NAMALWA (cell line): ENCODE measurements at places on chromosomes 7 and 10.

DNA sequence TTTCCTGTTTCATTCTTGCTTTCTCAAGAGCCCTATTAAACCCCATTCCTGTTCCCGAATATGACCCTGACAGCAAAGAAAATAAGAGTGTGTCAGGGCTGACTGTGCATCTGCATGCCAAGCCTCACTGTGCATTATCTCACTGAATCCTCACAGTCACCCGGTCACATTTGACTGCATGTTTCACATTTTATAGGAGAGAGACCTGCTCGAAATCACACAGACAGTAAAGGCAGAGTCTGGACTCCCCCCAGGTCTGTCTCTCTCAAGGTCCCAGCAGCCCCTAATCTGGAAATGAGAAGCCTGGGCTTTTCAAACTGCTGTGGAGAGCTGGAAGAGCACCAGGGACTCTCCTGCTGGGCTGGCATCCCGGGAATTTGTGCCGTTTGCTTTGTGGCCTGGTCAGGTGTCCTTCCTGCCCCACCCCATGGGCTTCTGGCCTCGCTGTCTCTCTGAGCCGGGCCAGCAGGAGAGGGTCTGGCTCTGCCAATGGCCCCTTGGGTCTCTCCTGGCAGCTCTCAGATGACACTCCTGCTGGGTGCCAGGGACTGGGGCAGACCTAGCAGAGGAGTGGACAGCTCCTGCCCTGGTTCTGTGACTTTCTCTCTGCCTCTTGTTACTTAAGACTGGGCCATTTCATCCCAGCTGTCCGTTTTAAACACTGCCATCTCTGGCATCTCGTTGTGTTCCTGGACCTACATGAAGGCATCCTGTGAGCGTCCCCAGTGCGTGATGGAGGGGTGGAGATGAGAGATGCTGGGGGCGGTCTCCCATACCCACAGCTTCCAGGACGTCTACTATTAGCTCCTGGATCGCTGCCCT is 173.6 kb downstream of the ARHGAP12 start:
- DNase-seq, result no peak

DNA sequence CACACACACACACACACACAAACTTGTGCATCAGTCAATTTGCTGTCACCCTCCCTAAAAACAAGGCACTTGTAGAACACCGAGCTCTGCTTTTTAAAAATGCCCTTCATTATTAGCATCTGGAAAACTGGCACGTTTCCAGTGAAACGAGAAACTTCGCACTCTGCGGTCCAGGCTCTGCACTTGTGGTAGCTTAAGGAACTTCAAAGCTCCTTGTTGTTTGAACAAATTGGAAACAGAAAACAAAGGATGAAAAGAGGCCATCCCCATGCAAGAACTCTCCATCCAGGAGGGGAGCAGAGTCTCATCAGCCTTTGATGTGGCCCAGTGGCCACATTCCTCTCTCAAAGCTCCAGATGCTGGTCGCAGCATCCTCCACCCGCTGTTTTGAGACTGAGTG is 105.1 kb downstream of the C10orf90 start:
- DNase-seq, result no peak

DNA sequence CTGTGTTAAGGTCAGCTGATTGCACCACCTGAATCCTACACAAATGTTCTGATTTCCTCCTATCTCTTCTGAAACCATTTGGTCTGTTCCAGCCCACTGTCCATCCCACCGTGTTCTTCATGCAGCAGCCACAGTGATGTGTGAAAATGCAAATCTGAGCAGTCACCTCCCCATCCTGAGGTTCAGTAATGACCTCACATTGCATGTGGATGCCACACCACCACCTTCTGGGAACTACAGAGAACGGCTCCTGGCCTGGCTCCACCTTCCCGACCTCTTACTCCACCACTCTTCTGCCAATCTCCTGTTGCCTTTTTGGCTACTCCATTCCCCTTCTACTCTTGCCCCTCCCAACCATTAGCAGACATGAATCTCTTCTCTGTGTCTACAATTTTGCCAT is 244.4 kb downstream of the TNS3 start:
- peak; percentile 13 for DNase-seq

- DNase-seq, result peak; percentile 35
Observed at GRCh38 chr10:70477661-70478162, 855 bp upstream of the PALD1 start.

DNA sequence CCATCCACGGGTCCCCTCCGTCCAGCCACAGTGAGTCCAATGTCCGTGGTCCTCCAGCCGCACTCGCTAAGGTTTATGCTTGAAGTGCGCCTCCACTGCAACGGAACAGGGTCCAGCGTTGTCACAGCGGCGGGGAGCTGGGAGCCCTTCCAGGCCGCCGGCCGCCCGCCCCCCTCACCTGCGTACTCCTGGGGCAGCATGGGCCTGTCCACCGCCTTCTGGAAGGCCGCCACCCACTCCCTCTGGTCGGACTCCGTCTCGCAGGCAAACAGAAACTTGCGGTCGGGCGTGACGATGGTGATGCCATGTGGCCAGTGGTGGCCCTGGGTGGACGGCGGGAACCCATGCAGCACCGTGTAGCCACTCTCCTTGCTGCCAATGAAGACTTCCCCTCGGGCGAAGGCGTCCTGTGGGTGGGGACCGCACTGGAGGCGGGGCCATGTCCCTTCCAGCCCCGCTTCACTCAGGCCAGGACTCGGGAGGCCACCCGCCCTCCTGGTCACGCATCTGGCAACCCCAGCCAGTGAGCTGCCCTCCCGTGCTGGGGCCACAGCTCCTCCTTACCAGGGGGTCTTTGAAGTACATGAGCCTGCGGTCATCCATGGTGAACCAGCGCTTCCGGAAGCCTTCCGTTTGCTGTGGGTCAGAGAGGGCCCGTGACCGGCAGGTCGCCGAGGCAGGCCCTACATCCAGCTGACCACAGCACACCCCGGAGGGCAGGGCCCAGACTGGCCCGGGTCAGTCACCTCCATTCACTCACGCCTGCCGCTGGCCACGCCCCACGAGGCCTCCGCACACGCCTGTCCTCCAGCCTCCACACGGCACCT is 22.7 kb downstream of the GET4 start:
- DNase-seq, result no peak

DNA sequence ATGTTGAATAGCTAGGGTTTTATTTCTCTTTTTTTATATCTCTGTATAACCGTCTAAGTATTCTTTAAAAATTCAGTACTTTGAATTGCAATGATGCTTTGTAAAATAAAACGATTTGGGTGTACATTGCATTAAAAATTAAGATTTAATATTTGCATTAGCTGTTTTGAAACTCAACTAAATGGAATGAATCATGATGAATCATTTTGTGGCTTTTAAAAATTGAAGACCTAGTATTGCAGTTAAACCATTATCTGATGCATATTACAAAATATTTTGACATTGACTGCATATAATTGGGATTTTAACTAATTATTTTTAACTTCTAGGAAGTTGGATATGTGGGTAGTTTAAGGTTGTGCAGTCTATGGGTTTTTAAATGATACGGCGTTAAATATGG is 314.0 kb downstream of the CDK14 start:
- DNase-seq, result no peak

DNA sequence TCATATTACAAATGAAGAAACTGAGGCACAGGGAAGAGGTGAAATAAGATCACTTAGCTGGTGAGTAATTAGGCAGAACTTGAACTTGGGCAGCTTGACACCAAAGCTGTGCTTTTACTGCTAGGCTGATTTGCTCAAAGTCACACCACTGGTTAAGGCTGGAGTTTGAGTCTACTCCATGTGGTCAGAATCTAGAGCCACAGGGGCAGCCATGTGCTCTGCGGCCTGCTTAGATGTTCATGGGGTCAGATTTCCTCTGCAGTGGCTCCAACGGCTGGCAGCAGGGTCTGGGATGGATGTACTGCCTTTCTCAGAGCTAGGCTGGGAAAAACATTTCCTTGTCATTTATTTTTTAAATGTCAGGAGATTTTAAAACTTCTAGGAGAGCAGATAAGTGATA is 417.5 kb downstream of the KCNMA1 start:
- no peak for DNase-seq

- DNase-seq, result no peak
Observed at GRCh38 chr7:12839508-12840153, 152.2 kb downstream of the ARL4A start.

DNA sequence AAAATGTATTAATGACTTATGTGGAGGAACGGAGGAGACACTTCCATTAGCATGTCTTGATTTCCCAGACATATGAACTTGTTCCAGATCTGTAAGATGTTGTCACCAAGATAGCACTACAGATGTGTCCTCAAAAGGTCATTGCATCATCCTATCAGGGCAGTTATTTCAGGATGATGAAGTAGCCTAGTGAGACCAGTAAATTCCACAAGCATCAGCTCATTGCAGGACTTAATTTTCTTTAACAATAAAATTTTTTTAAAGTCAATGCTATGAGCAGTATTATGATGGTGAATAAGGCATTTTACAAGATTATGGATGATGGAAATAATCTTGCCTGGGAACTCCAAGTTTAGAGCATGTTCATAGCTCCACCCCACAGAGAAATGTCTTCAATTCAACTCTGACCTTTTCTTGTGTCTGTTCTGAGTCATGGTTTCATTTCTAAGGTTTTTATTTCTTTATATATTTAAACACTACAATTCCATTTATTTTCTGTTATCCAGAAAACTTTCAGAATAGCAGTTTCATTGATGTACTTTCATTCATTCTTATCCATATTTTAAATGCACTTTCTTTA is 1203.3 kb upstream of the CELF2 start:
- no peak for DNase-seq

- DNase-seq, result peak; percentile 83
Observed at GRCh38 chr7:106895246-106895864, 30.3 kb downstream of the PIK3CG start.

DNA sequence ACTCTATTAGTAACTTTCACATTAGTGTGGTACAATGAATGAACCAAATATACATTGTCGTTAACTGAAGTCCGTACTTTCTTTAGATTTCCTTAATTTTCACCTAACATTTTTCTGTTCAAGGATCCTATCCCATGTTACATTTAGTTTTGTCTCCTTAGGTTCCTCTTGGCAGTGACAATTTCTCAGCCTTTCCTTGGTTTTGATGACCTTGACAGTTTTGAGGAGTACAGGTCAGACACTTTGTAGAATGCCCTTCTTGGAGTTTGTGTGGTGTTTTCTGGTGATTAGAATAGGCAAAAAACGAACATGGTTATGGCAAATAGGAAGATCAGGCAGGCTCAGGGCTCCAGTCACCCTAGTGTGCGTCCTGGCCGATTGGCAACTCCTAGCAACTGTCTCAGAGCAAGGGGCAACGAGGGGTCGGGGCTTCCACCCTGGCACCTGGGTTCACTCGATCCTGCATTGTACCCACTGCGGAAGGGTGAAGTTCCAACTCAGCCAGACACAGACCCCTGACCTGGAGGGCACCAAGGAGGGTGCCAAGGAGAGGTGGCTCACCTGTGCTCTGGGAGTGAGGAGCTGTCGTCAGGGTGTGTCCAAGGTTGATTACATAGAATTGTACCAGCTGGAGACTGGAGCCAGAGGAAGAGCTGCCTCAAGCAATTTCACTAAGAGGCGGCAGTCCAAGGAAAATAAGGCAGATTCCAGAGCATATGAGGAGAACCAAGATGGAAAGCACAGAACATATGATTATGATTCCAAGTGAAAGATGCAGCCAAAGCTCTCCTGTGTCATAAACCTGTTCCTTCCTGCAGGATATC is 37.5 kb downstream of the PAPSS2 start:
- DNase-seq, result no peak

DNA sequence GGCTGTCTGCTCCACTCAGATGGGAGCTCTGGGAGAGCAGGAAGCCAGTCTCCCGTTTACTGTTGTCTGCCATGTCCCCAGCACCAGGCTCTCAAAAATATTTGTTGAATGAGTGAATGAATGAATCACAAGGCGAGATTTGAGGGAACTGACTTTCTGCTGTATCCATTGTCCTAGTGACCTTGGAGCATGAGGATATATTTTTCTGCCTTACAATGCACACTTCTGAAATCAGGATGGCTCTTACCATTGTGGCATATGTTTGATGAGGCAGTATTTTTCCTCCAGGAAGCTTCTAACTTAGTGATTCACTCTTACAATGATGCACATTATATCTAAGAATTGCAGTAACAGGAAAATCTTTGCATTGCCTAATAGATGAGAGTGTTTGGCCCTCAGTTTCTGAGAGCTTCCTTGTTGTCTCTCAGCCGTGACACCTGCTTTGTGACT is 136.4 kb downstream of the RPS24 start:
- DNase-seq, result no peak

GRCh38 chr10:34151481-34151880 is 663.6 kb downstream of the PARD3 start:
- DNase-seq, result no peak

- DNase-seq, result no peak
Observed at GRCh38 chr10:132064771-132065437, 842 bp upstream of the JAKMIP3 start.

GRCh38 chr10:2898509-2898860 is 168.9 kb upstream of the PFKP start:
- no peak for DNase-seq
